ENCODE measurements at places on chromosomes 2 and 18.

DNA sequence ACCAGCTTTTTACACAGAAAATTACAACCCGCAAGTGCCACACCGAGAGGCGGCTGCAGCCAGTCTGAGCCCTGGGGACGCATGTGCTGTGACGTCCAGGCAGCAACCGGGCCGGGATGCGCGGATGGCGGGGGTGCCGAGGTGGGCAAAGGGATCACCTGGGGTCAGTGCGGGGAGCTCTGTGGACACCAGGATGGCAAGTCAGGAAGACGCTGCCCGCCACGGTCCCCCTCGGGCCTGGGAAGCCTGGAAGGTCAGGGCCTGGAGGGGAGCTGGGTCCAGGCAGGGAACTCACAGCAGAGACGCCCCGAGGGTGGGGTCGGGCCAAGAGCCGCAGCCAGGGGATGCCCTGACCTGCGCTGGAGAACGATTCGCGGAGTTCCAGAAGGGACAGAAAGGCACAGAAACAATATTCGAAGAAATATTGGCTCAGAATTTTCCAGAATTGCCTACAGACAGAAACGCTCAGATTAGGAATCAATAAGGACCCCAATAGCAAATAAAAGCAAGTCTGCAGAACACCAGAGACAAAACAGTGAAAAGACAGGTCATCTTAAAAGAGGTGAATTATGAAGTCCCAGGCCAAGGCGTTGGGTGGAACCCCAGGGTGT is 11.7 kb upstream of the KIF1A start:
- no peak for DNase-seq

DNA sequence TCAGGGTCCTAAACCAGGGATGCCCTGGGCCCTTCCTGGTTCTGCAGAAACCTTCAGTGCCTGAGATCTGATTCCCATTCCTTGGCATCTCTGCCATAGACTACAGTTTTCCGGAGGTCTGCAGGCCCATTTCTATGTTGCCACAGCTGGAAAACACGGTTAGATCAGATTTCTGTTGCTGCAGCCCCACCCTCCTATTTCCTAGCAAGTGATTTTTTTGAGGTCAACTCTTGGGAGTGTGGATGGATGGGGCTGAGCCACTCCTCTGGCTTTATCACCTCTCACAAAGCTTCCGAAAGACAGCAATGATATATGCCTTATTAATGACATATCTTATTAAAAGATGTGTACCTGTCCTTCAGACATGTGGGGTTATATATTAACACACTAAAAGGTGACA is 56.3 kb downstream of the ZAP70 start:
- no peak for DNase-seq

DNA sequence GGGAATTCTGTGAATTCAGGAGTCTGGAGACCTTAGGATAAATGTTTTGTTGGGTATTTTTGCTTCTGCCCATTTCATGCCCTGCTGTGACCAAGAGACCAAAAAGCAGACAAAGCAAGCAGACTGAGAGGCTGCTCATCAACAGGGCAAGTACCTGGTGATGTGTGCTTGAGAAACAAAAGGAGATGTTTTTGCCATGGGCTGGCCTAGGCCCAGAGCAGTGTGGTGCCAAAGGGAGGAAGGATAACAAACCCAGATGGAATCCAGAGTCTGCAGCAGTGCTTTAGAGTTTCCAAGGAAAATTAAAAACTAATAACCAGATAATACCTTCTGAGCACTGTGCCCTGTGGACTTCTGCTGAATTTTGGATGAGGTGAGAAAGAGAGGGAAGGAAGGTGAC is 538.4 kb downstream of the STK39 start:
- DNase-seq: peak; percentile 50

- no peak for DNase-seq
Measured at GRCh38 chr2:96135171-96135570, 3.1 kb downstream of the ASTL start.

DNA sequence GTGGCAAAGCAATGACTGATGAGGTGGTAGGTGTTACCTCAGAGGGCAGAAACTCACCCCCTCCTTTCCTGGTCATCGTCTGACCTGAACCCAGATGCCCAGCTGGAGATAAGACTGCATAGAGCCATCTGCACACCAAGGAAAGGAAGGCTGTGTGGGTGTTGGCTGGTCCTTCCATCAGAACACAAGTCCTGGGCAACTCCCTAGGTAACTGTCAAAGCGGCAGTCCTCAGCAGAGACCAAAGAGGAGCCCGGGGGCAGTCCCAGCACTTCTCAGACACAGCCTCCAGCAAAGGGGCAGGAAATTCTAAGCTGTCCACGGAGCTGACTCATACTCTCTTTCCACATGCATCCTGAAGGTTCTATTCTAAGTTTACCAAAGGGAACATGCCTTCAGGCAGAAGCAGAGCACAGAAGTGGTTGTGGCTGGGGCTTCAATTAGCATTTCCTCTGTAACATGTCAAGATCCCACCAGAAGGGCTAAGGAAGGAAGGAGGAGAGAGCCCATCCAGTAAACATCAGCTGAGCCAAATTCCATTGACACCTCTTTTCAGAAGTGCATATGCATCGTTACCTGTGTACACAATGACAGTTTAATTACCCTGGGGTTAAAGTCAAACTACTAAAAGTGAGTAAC is 54.7 kb downstream of the SPRED2 start:
- DNase-seq: no peak

DNA sequence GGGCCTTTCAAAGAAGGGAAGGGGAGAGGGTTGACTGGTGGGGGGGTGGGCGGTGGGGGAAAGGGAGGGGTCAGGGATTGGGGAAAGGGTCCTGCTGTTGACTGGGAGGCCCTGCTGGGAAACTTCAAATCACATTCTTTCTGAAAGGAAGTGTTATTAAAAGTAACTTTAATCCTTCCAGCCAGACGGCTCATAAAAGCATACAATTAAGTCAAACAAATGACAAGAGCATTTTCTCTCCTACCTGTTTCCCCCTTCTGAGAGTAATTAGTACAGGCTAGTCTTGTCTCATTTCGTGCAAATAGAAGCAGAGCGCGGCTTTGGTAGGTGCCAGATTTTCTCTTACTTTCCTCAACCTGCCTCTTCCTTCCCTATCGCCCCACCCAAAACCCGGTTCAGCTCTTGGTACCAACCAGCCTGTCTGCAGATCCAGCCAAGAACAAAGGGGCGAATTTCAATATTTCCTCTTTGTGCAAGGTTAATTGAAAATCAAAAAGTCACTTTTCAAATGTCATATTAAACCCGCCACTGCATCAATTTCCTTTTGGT is 2112.6 kb upstream of the PIK3C3 start:
- no peak for DNase-seq

DNA sequence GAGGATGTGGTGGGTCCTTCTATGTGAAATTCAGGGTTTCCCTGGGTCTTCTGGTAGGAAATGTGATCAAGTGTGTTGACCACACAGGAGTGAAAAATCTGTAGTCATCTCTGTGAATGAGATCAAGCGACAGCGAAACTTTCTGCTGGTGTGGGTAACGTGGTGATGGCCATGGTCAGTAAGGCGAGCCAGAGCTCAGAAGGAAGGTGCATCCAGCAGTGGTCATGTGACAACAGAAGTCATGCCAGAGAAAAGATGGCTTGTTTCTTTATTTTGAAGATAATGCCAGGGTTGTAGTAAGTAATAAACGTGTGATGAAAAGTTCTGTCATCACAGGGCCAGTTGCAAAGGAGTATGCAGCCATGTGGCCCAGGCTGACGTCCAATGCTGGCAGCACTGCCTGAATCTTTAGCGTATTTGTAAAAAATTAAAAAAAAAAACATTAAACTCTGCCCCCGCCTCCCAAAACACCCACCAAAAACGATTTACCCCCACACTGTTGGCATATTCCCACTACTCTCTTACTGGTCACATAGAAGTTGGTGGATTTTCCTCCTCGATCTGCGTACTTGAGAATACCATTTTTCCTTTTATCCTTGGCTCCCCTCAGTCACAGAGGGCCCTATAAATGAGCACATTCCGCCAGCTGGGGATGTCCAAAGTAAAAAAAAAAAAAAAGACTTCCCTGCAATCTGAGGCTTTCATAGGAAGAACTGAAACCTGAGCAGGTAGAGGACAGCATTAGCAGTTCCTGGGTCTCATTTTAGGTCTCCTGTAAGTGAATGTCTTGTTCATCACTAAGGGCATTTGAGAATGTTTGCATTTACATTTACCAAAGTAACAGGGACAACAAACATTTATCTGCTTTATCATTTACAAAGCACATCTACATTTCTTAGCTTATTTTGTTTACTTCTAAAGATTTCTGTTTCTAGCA is 70.6 kb downstream of the SLC4A3 start:
- no peak for DNase-seq

DNA sequence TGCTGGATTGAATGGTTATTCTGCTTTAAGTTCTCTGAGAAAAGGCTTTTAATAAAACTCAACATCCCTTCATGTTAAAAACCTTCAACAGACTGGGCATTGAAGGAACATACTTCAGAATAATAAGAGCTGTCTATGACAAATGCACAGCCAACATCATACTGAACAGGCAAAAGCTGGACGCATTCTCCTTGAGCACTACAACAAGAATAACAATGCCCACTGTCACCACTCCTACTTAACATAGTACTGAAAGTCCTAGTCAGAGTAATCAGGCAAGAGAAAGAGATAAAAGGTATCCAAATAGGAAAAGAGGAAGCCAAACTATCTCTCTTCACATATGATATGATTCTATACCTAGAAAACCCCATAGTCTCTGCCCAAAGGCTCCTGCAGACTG is 641.4 kb downstream of the IRS1 start:
- DNase-seq: no peak

GRCh38 chr2:156687715-156688114 is 251.5 kb downstream of the GPD2 start:
- no peak for DNase-seq

DNA sequence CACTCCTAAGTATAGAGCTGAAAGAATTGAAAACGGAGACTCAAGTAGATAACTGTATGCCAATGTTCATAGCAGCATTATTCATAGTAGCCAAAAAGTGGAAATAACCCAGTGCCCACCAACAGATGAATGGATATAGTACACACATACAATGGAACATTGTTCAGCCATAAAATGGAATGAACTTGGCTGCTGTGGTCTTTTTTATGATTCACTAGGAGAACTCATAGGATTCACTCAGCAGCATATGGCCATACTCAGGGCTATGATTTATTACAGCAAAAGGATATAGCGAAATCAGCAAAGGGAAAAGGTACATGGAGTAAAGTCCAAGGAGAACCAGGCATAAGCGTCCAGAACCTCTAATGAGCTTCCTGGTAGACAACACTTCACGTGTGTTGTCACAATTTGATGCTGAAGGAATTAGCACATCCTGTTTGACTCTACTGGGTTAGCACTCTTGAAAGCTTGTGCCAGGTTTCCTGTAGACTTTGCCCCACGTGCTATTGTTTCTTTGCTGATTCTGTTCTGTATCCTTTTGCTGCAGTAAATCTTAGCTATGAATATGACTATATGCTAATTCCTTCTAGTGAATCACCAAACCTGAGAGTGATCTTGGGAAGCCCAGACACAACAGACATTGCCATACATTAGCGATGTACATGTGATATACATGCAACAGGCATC is 15.7 kb downstream of the SPC25 start:
- DNase-seq: no peak

DNA sequence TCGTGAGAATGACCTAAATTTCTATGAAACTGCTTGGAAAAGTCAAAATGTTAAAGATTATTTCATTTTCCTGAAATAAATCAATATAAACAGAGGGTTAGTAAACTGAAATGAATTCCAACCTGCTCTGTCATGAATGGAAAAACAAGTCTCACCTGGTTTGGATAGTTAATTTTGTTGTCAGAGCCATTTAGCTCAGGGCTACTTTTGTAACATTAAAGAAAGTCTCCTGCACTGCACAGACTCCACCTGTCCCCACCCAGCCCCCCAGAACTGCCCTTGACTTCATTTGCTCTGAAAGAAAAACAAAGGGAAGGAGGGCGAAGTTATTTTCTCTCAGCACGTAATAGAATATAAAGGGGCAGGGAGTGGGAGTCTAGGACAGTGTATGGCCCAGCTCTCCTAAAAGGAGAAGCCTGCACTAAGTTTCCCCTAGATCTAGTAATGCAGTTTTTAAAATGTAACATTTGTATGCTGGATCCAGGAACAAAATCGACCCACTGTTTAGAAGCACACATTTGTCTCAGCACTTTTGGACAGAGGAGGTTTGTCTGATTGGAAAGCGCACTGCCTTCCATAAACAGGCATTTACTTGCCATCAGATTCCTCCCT is 54.2 kb upstream of the ACSL3 start:
- DNase-seq: no peak

DNA sequence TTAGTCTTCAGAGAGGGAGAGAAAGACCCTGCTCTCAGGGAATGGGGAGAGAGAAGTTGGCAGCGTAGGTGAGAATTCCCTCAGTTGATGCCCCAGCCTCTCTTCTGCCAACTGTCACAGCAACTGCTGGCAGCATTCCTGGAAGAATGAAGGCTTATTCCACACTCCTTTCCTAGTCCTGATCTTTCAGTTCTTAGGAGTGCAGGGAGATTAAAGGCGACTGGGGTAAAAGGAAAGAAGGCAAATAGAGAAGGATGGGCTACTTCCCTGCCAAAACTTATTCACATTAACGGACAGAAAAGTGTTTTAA is 65.9 kb upstream of the ACAA2 start:
- DNase-seq: no peak

DNA sequence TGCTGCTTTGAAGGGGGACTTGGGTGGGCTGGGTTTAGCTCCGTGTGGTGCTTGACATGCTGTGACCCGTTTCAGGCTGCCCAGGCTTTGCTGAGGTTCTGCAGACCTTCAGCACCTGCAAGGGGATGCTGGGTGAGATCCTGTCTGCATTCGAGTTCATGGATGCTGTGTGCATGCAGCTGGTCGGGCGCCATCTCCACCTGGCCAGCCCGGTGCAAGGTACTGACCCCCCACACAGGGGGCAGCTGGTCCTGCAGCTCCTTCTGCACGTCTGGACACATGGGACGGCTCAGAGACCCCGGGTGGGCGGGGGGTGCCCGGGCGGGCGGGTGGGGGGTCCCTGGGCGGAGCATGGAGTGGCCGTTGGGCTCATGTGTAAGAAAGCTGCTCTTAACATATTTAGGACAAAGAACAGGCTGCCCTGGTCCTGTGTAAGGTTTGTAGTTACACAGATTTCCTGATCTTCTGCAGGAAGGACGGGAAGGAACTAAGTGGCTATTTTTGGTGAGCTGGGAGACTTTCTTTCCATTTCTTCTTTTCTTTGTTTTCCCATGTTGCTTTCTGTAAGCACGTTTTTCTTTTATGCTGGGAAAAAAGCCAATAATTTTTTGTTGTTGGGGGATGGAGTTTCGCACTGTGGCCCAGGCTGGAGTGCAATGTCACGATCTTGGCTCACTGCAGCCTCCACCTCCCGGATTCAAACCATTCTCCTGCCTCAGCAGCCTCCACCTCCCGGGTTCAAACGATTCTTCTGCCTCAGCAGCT is 15.8 kb downstream of the D2HGDH start:
- DNase-seq: no peak

DNA sequence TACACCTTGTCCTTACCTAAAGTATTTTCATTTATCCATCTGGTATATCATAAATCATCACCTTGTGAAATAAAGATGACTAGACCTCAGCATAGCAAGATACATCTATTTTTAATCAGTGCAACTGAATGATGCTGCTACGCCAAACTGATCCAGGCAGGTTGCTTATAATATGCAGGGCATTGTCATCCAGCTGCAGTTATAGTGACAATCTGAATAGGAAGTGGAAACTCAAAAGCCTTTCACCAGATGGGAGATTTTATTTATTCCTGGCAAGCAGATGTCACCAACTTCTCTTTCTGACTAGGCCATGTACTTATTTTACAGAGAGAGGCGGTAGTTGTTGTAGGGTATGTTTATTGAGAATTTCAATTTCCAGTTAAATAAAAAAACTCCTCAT is 747.3 kb downstream of the ADCYAP1 start:
- peak; percentile 5 for DNase-seq

- no peak for DNase-seq
Measured at GRCh38 chr18:76499637-76500340, 4.7 kb upstream of the ZNF516 start.

GRCh38 chr2:237483018-237483731 is 3.9 kb upstream of the MLPH start:
- DNase-seq: no peak

Data from NCI-H345 (cell line).